ENCODE measurements at places on chromosomes 1 and 21.

- DNase-seq = no peak
These were observed 96.5 kb downstream of the KIF14 start for GRCh38 chr1:200524092-200524491.

- no peak for DNase-seq
These were observed 8.0 kb upstream of the PKP1 start for GRCh38 chr1:201275253-201275666.

DNA sequence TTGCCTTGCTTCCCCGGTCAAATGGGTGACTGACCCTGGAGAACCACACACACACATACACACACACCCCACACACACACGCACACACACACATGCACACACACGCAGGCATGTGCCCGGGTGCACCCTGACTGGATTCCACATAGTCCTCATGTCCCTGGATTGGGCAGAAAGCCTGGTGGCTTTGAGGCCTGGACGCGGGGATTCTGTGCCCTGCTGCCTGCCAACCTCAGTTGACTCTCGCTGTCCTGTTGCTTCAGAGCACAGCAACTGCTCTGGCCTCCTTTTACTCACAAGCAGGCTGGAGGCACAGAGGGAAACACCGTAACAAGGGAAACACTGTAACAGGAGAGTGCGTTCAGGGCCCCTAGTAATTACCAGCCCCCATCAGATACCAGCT, 6.4 kb downstream of the RORC start:
- no peak for DNase-seq

DNA sequence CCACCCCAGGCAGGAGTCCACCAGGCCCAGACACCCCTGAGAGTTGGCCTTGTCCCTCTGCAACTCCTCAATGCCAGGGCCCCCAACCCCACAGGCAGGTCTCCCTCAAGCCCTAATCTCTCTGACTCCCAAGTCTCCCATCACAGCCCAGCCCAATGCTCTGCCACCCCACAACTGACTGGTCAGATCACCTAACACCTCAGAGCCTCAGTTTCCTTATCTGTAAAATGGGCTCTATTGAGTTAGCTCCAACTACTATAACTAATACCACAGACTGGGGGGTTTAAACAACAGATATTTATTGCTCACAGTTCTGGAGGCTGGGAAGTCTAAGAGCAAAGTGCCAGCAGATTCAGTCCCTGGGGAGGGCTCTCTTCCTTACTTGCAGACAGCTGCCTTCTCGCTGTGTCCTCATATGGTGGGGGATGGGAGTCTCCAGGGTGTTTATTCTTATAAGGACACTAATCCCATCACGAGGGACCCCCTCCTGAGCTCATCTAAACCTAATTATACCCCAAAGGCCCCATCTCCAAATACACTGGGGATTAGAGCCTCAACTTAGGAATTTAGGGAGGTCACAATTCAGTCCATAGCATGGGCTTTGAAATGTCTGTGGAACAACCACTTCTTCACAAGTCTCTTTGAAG, 34.9 kb upstream of the ZC3H12A start:
- DNase-seq = no peak

- DNase-seq = no peak
These were observed 24.8 kb downstream of the DHX9 start for GRCh38 chr1:182863940-182864339.

DNA sequence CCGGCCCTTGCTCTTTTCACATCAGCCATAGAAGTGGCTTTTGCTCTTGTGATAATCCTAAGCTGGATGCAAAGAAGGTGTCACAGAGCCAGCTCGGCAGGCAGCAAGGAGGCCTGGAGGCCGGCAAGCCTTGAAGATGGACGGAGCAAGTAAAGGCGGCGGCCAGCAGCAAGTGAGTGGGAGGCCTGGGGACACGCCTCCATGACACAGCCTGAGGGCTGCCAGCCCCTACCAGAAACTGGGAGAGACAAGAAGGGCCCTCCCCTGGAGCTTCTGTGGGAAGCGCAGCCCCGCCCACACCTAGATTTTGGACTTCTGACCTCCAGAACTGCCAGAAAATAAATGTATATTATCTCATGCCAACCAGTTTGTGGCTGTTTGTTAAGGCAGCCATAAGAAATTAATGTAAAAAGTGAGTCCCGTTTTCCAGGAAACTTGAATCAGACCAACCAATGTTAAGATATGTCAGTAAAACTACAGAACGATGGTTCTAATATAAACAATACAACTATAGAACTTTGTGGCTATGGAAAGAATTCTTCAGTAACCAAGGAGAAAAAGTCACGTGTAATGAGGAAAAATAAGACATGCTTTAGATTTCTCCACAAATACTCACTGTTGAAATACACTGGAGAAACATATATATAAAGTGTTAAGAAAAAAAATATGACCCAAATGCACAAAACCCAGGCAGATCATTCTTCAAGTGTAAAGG, 49.9 kb downstream of the BACE2 start:
- DNase-seq = no peak

DNA sequence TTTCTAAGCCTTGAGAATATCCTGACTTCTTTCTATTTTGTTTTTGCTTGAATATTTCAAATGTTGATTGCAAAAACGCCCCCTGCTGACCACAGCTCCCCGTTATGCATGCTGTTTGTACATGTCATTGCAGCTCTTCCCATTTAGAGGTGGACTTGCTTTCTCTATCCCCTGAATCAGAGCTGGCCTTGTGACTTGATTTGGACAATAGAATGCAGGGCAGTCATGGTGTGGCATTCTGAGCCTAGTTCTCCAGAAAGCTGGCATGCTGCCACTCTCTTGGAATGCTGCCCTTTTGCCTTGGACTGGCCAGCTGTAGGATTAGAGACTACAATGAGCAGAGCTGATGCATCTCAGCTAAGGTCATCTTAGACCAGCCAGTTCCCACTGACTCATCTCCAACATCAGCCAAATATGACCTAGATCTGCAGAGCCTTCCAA, 1561.5 kb downstream of the MRPL39 start:
- no peak for DNase-seq

- no peak for DNase-seq
These were observed 14.0 kb upstream of the WASF2 start for GRCh38 chr1:27503844-27504587.

- DNase-seq = no peak
These were observed 321.0 kb downstream of the PTBP2 start for GRCh38 chr1:97042551-97042950.

DNA sequence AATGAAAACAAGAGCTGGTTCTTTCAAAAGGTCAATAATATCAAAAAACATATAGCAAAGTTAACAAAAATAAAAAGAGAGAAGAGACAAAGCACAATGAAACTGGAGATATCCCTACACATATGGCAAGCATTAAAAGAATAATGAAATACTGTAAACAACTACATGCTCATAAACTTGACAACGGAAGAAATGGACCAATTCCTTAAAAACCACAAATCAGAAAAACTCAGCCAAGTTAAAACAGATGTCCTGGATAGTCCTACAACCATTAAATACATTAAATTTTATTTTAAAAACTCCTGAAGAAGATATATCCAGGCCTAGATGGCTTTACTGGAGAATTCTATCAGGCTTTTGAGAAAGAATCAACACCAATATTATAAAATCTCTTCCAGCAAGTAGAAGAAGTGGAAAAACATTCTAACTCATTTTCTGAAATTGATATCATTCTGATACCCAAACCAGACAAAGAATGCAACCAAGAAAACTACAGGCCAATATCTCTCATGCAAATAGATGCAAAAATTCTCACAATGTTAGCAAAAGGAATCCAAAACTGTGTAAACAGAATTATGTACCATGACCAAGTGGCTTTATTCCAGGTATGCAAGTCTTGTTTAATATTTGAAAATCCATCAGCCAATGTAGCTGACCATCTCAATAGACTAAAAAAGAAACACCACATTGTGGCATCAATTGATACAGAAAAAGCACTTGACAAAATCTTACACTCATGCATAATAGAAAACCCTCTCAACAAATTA, 56.1 kb upstream of the LRRC7 start:
- DNase-seq = no peak
